Ureter (tissue), 1 donor: ENCODE measurements at places on chromosomes 2 and 18. TPM values are rescaled to one million over a fixed set of nuclear protein-coding genes. Genes with fewer than 3 reads are reported as not detected.
A peak's percentile ranks its signal among the peaks of the same experiment; 100 is the strongest.

The FIGLA gene
- not detected for total RNA-seq

The NLRC4 gene
- 0.65 TPM for total RNA-seq

The FBXO15 gene
- total RNA-seq, result 2.2 TPM

The RNF144A gene
- 15.2 TPM for total RNA-seq

The ANTXR1 gene
- 87.8 TPM for total RNA-seq

The ACOXL gene
- total RNA-seq, result 52.7 TPM

The MROH2A gene
- total RNA-seq, result 9.3 TPM

The SH3RF3 gene
- total RNA-seq, result 8.0 TPM

The BOLL gene
- not detected for total RNA-seq

- DNase-seq, result no peak
Measured at GRCh38 chr2:21590026-21590690, 466.4 kb downstream of the TDRD15 start.

- no peak for DNase-seq
Measured at GRCh38 chr2:33241581-33241980, 234.9 kb upstream of the RASGRP3 start.

- DNase-seq, result no peak
Measured at GRCh38 chr2:118255301-118255700, 167.0 kb downstream of the INSIG2 start.

GRCh38 chr2:131517106-131517831 is 10.4 kb upstream of the CCDC74A start:
- no peak for DNase-seq

- DNase-seq, result peak; percentile 59
Measured at GRCh38 chr18:77108001-77108692, 24.4 kb downstream of the MBP start.

- no peak for DNase-seq
Measured at GRCh38 chr2:165874445-165875039, 79.0 kb downstream of the TTC21B start.

DNA sequence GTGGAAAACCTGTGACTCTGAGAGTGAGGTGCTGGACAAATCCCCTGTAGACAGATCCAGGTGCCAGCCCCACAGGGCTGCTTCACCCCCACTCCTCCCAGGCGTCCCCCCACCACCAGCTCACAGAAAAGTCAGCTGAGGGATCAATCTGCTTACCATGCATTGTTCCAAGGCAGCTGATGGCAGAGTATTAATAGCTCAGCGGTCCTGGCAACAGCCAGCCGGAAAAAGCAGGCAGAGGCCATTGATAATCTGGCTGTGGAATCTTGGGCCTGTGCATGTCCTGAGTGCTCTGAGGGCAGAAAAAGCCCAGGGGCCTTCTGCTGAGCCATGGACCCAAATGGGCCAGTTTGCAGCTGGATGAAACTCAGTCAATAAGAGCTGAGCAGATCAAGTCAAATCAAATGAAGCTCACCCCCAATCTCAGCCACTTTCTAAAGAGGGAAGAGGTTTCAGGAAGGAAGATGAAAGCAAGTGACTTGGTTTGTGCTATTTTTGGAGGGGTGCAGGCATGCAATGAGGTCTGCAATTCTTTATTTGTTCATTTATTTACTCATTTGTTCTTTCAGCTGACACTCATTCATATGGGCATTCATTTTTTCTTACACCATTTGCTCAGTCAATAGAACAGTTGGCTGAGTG is 63.4 kb downstream of the GYPC start:
- DNase-seq, result no peak

DNA sequence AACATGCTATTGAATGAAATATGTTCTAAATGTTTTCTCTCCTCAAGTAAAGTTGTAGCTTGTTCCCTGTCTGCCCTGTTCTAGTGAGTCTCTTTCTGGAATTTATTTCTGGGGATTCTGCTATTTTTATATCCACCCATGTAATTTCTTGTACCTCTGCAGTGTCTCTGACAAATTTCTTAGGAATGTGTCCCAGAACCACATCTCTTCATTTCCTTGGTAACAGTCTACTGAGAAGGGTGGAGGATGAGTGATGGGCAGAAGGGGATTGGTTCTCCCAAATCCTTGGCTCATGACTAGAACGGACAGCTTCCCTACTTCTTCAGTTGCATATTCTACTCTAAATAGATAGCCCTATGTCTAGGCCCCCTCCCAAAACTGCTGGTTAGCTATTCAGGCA is 490.6 kb upstream of the LINC00305 start:
- DNase-seq, result no peak

GRCh38 chr2:58019229-58019628 is 27.4 kb upstream of the VRK2 start:
- no peak for DNase-seq

GRCh38 chr2:121890041-121890440 is 134.6 kb downstream of the TSN start:
- no peak for DNase-seq

DNA sequence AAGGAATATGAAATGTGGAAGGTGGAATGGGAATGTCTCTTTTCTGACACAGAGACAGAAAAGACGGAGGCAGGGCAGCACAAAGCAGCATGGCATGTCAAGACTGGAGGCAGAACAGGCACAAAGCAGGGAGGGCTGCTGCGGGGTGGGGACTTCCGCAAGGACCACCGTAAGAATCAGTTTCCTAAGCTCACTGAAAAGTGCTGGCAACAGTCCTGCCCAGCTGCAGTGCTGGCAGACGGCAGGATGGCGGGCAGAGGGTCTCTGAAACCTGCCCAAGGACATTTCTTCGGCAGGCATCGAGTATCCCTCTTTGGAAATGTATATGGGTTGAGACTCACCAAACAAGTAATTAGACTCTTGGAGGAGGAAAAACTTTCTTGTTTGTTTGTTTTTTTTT is 54.9 kb downstream of the FAM178B start:
- DNase-seq, result no peak

DNA sequence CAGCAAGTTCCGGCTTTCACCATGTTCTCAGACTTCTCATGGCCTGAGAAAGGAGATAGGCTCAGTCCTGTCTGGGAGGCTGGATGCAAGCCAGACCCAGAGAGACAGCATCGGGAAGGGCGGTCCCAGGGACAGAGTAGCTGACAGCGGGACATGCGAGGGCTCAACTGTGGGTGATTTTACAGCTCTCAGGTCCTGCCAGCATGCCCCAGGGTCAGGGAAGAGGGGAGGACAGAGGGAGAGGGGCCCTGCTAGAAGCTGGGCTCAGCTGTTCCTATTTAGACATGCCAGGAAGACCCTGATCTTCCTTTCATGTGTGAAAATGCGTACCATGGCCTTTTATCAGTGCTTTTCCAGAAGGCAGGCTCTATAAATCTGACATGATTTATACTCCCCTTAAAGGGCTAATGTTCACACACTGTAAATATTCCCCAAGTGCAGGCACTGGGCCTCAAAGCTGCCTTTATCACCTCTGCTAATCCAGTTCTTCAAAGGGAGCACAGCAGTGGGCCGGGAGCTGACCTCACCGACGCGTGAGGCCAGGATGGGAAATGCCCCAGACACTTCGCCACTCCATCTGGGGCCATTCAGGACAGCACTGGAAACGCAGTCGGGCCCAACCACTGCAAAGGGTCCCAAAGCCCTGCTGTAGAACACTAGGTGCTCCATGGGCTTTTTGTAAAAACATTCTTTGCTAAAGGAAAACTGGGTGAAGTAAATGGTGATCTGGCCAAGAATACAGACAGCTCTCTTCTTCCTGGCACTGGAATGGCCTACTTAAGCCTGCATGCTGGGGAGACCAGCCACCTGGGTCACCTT is 96.1 kb upstream of the LMAN1 start:
- no peak for DNase-seq

GRCh38 chr2:25054720-25055119 is 12.8 kb downstream of the EFR3B start:
- no peak for DNase-seq

DNA sequence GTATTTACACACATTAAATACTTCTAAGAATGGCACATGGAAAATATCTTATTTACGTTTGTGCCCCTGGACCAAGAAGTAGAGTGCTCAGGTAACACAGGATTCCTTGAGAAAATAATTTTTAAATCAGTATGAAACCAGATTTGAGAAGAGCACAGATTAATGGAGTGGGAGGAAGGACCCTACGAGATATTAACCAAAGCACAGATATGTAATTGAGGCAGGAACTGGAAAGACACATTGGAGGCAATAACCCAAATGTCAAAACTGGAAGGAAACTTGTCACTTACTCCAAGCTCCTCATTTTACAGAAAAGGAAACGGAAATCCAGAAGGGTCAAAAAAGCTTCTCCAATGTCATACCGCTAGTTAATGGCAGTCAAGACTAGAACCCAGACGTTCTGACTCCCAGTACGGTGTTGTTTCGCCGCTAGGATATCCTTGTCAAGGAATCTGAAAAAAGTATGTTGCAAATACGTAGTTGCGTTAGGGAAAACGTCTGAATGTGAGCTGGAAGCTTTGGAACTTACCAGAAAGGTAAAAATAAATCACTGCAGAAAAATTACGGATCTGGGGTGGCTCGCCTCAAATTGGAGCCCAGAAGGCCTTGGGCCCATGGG is 634 bp downstream of the MTIF2 start:
- DNase-seq, result no peak

GRCh38 chr2:8368463-8368862 is 313.4 kb upstream of the ID2 start:
- no peak for DNase-seq

- no peak for DNase-seq
Measured at GRCh38 chr2:153474876-153475435, 3.6 kb downstream of the RPRM start.

- no peak for DNase-seq
Measured at GRCh38 chr2:66212749-66213148, 222.2 kb upstream of the MEIS1 start.

DNA sequence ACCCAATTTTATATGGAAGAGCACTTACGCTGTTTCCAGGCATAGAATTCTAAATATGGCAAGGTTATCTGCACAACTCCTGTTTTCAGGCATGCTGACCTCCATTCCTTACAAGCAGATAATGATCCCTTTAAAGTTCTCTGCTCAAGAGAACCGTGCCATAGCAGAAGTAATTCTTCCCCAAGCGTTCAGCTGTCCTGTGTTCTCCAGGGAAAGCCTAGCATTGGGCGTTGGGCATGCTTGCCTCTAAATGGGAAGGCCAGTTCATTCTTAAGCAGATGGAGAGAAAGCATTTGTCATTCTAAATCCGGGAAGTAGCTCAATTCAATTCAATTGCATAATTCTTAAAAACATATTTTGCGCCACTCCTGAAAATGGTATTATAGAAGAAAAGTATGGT is 55.7 kb upstream of the EML4 start:
- no peak for DNase-seq

DNA sequence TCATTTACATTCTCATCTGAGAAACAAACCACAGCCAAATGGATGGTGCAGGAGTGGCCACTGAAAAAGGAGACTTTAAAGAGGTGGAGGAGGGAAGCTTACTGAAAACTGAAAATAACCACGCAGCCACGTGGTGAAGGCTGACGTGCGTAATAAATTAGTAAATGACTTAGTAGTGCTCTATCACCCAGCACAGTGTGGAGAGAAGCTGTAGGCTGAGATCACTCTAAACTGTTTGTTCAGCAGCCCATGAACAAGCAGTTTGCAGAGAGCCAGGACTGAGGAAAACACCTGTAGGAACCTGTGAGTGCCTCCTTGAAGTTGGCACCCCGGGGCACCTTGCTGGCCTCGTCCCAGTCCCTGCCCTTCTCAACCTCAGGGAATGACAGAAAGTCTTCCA is 193.0 kb downstream of the TXNL1 start:
- no peak for DNase-seq

DNA sequence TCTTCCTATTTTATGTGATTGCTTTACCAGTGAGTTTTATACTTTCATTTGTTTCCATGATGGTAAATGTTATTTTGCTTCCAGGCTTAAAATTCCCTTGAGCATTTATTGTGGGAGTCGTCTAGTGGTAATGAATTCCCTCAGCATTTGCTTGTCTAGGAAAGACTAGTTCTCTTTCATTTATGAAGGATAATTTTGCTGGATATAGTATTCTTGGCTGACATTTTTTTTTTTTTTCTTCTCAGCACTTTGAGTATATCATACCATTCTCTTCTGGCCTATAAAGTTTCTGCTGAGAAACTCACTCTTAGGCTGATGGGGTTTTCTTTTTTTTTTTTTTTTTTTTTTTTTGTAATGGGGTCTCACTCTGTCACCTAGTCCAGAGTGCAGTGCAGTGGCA is 99.1 kb downstream of the EDAR start:
- DNase-seq, result no peak

DNA sequence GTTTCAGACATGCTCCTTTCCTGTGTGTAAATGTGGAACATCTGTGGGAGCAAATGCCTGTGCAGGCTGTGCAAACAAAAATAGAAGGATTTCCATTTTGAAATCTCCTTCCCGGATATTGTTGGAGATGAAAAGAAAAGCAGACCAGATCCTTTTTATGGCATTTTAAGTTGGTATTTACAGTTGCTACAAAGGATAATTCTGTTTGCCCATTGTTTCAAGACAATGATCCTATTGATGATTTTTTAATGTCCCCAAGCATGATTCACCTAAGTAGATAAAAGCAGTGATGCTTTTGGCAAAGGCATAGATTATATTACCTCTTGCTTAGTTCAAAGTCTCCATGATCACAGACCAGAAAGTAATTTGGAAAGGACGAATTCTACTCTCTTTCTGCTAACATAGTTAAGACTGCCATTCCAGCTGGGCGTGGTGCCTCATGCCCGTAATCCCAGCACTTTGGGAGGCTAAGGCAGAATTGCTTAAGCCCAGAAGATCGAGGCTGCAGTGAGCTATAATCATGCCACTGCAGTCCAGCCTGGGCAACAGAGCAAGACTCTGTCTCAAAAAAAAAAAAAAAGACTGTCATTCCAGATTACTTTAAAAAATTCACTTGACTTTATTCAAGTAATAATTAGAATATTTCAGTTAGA is 209.6 kb upstream of the SLC39A10 start:
- DNase-seq, result no peak

GRCh38 chr18:55269622-55270021 is 310.4 kb upstream of the CCDC68 start:
- DNase-seq, result no peak

- no peak for DNase-seq
Measured at GRCh38 chr18:63741769-63742168, 33.4 kb upstream of the SERPINB7 start.

GRCh38 chr2:22600156-22600555 is 784.8 kb upstream of the KLHL29 start:
- DNase-seq, result no peak

- DNase-seq, result no peak
Measured at GRCh38 chr2:85644909-85645308, 23.1 kb downstream of the SFTPB start.
